ENCODE measurements at places on chromosomes 12 and 14. TPM values are rescaled to one million over a fixed set of nuclear protein-coding genes. Genes with fewer than 3 reads are reported as not detected.

DNA sequence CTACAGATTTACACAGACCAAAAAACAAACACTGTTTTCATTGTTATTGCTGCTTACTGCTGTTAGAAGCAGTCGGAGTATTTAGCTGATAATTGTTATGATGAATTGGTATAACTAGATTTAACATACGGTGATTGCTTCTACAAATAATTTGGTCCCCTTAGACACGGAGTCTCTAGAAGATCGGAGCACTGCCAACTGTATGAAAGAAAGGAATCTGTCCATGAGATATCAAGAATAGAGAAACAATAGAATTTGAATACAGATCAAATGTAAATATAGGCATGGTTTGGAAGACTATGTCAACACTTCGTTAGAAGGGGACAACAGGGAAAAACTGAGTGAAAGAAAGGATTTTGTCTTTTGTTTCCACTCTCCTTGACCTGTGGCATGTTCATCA is 110.9 kb downstream of the PPP2R5E start:
- DNase-seq = no peak

DNA sequence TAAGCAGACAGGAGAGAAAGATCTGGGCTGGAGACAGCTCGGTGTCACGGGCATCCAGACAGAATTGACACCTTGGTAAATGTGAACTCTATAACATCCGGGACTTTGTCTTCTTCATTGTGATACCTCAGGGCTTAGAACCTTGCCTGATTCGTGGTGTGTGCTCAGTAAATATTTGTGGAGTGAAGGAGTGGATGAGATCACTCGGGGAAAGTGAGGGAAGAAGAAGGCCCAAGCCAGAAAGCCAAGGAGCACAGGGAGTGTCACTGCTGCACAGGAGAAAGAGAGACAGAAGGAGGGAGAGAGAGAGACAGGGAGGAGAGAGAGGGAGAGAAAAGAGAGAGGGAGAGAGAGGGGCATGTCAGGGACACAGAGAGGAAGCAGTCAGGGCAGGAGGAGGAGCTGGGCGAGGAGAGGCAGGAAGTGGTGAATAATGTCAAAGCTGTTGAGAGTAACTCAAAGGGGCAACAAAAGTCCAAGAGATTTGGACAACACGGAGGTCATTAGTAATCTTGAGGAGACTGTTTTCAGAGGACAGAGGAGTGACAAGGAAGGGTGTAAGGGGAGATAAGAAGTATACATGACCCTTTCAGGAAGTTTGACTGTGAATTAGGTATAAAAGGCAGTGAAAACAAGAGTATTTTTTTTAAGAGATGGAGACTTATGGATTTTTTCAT is 141.6 kb upstream of the MAX start:
- DNase-seq = no peak

- DNase-seq = no peak
Measured at GRCh38 chr12:32367381-32367780, 32.0 kb upstream of the FGD4 start.

DNA sequence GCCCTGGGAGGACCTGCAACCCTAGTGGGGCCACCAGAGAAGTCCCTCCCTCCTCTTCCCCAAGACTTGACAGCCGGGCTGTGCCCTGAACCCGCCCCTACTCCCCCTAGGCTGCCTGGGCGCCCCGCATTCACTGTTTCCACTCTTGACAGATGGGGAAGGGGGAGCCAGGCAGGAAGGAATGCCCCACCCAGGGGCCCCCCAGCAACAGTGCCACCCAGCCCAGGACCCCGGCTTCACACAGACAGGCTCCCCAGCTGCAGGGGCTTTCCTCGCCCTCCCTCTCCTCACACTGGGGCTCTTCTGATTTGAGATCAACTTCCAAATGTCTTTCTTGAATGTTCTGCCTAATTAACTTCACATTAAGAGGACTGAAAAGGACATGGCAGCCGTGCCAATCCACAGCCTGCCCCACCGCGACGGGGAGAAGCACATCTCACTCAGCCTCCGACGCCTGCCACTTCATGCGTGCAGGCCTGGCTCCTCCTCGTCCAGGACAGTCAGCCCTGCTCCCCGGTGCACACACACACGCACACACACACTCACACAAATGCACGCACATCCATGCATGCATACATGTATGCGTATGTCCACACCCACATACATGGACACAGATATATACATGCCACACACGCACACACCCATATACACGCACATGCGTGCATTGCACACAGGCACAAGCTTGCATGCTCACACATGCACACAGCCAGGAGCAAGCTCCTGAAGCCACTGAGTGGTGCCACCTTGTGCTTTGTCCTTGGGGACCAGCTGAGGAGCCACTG is 19.6 kb upstream of the C14orf180 start:
- no peak for DNase-seq

DNA sequence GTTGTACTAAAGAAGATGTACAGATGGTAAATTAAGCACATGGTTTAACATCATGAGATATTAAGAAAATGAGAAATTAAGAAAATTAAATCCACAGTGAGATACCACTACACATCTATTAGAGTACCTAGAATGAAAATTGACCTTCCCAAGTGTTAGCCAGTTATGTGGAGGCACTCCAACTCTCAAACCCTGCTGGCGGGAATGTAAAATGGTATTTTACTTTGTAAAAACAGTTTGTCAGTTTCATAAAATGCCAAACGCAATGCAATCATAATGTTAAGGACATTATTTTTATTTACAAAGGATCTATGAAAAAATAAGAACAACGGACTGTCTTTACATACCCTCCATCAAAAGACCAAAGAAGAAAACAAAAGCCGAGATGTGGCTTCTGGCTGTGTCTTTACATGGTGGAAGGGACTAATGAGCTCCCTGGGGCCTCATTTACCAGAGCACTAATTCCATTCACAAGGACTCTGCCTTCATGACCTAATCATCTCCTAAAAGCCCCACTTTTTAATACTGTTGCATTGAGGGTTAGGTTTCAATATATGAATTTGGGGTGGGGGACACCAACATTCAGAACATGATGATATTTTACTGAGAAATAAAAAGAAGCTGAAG is 1178.7 kb downstream of the AACS start:
- DNase-seq = no peak

DNA sequence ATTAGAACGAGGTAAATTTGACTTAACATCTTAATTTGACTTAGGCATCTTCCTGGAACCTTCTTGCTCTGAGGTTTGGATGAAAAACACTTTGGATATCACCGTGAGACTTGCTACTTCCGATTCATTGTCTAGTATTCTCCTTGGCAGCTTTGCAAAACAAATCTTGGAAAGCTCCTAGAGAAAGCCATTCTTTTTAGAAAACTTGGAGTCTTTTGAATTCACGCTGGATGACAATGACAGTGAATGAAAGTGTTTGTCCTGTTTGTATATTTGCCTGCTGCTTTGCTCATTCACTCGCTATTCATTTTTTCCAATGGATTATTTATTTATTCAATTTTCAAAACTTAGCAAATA is 222.1 kb upstream of the HMGA2 start:
- DNase-seq = no peak

- no peak for DNase-seq
Measured at GRCh38 chr12:108838194-108839017, 19.0 kb downstream of the SSH1 start.

DNA sequence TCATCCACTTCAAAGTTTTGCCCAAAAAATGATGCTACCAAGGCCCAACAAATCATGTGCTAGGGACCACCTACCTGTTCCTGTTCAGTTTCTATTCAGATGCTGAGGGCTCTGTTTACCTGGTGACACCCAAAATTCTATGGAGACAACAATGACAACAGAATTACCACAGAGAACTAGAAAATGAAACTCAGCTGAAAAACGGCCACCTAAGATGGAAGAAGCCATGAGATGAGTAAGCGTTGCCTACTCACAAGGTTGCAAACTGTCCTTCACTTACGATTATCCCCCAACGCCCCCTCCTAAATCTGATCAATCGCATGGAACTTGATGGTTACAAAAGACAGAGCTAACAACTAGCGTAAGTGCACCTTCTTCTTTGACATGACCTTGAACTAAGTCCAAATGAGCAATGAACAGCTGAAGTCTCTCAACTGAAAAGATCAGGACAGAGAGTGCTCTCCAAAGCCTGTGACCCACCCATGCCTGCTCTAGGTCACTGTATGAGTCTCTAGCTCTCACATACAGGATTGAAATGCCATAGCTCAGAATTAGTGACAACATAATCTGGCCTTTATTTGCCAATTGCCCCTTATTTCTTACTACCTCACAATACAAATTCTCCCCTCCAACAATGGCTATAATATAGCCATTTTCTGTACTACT is at the start of gene RNASE11:
Gene RNASE11, minus strand, starts transcription at position 513 of the 666 bp plus-strand sequence.
- DNase-seq = no peak

GRCh38 chr12:99436584-99436983 is 211.0 kb upstream of the GARIN6 start:
- no peak for DNase-seq

- DNase-seq = no peak
Measured at GRCh38 chr12:51865757-51866270, 17.3 kb upstream of the FIGNL2 start.

DNA sequence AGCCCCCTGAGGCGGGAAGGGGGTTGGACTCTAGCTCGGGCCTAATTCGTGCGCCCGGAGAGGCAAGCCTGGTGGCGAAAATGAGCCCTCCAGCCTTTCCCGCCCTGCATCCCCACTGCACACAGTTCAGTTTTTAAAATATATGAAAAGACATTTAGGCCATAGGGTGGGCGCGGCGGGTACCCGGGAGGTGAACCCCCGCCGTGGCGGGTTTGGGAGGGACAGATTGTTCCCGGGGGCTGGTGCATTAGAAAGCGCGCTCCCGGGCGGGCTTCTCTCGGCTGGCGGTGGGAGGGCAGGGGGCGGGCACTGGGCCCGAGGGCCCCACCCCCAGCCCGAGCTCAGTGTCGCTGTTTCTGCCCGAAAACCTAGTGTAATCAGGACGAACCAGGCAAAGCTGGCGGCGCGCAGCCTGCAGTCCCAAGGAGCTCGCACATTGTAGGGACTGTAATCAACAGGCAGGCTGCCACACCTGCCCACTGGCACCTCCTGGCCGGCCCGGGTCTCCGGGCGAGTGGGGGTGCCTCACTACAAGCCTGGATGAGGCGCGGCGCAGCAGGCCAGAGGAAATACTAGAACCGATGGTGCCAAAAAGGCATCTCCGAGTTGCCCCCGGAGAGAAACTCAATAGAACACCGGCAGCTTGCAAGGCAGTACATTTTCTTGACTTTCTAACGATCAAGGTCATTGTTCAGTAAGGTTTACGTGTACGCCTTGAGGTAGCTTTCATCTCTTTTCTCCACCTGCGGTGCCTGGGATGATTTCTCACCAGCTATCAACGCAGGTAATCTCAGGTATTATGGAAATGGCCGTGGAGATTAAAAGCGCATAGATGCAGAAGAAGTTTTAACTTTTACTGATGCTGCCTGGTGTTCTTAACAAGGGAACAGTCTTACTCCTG is 764 bp upstream of the SPTB start:
- no peak for DNase-seq

DNA sequence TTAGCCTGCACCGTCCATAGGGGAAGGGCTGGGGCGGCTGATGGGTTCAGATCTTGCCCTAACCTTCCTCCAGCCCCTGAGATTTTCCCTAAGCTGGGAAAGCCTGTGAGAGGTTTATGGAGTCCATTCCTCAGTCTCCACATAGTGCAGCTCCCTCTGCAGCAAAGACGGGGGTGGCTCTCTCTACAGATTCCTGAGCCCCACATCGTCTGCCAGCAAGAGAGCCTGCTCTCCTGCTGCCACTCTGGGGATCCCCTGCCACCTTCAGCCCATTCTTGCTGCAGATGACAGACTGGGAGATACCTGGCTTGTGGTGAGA is 3.1 kb downstream of the SMIM41 start:
- no peak for DNase-seq

- DNase-seq = no peak
Measured at GRCh38 chr12:89437231-89437630, 84.9 kb upstream of the DUSP6 start.

- DNase-seq = no peak
Measured at GRCh38 chr12:128637642-128638606, 185.8 kb downstream of the SLC15A4 start.

DNA sequence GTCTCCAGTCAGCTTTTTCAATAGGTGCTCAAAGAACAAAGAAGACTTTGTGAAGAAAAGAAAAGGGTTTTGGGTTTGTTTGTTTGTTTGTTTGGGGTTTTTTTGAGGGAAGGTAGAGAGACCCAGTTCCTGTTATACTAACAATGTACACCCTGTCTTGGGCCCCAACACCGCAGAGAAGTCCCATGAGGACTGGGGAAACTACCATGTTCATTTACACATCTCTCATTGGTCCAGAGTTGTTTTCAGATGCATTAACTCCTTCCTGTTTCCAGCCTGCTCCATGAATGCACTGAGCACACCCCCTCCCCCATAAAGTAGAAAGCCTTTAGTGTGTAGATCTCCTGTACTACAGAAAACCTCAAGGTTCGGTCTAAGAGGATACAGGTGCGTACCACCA is 51.1 kb upstream of the SLC8A3 start:
- DNase-seq = no peak

DNA sequence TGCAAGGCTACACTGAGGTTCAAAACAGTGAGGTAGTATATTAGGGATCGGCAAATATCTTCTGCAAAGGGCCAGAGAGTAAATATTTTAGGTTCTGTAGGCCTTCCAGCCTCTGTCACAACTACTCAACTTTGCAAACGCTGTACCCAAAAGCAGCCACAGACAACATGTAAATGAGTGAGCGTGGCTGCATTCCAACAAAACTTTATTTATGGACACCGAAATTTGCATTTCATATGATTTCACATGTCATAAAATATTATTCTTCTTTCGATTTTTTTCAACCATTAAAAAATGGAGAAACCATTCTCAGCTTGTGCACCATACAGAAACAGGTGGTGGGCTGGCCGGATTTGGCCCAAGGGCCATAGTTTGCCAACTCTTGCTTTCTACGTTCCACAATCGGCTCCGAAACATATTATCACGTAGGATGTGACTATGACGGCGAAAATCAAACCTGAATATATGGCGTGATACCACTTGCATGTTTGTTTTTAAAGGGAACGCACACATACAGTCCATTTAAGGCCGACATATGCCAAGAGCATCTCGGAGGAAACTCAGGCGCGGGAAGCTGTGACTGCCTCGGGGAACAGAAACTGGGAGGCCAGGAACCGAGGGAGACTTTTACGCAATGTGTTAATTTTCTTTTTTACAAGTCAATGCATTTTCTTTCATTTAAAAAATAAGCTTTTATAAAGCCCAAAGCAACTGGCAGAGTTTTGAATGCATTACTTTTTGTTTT is 7.1 kb downstream of the NCOR2 start:
- no peak for DNase-seq

The CSAD gene
- polyA plus RNA-seq = 108 TPM

The SAMD15 gene
- 6.7 TPM for polyA plus RNA-seq

The MFAP5 gene
- 1.2 TPM for polyA plus RNA-seq

The SMOC1 gene
- polyA plus RNA-seq = 2.3 TPM

The SLC25A21 gene
- polyA plus RNA-seq = 4.4 TPM

The SLC24A4 gene
- 0.25 TPM for polyA plus RNA-seq

The KLRB1 gene
- polyA plus RNA-seq = 5.8 TPM

The GPR68 gene
- 2.9 TPM for polyA plus RNA-seq

The AQP6 gene
- polyA plus RNA-seq = 21.9 TPM

The AKT1 gene
- 142 TPM for polyA plus RNA-seq
